ENCODE measurements at places on chromosomes 6 and 20.

DNA sequence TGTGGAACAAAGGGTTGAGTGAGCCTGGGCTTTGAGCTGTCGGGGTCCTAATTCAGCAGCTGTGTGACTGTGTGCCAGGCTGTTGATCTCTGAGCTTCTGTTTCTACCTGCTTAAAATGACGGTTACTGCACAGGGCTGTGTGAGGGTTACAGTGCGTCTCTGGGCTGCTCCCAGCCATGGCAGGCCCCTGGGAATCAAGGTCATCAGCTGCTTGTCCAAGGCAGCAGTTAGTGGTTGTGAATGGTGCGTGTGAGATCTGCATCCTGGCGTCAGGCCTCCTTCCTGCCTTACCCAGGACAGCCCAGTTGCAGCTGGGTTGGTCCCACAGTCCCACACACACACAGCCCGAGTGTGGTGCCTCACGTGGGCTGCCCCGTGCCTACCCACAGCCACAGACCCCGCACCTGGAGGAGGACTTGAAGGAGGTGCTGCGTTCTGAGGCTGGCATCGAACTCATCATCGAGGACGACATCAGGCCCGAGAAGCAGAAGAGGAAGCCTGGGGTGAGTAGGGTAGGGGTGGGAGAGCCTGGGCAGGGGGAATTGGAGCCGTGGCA lies 15.6 kb downstream of the GTSF1L start:
- no peak for DNase-seq

GRCh38 chr20:40286975-40287531 lies 402.0 kb downstream of the MAFB start:
- DNase-seq = no peak

DNA sequence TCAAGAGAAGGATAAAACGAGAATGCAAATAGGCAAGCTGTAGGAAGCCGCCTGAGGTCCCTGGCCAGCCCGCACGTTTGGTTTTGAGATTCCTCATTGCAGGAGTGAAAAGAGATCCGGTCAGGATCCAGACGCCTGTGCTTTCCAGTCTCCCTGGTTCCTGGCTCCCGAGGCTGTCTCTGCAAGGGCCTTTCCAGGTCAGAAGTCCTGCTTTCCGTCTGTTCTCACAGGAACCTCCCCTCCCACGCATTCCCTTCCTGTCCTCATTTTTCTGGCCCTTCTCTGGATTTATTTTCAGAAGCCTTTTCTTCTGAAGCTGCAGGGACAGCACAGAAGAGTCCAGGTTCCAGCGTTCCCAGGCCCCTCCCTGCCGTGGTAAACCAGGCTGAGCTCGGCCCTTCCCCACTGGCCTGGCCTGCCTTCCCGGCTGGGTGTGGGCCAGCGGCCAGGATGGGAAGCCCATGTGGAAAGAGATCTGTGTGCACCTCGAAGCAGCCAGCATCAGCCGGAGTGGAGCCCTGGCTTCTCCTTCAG lies 54.0 kb downstream of the TMEM242 start:
- DNase-seq = no peak

- DNase-seq = no peak
Observed at GRCh38 chr20:62724692-62725595, 16.3 kb downstream of the NTSR1 start.

GRCh38 chr6:10177704-10178103 lies 237.2 kb downstream of the TFAP2A start:
- no peak for DNase-seq

DNA sequence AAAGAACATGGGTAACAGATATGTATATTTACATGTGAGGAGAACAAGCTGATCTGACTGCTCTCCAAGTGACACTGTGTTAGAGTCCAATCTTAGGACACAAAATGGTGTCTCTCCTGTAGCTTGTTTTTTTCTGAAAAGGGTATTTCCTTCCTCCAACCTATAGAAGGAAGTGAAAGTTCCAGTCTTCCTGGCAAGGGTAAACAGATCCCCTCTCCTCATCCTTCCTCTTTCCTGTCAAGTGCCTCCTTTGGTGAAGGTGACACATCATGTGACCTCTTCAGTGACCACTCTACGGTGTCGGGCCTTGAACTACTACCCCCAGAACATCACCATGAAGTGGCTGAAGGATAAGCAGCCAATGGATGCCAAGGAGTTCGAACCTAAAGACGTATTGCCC lies 5.2 kb downstream of the HFE start:
- DNase-seq = no peak

All from GM12892 (cell line).